GOT3 (cell line): ENCODE measurements at places on chromosomes 12 and 14.

DNA sequence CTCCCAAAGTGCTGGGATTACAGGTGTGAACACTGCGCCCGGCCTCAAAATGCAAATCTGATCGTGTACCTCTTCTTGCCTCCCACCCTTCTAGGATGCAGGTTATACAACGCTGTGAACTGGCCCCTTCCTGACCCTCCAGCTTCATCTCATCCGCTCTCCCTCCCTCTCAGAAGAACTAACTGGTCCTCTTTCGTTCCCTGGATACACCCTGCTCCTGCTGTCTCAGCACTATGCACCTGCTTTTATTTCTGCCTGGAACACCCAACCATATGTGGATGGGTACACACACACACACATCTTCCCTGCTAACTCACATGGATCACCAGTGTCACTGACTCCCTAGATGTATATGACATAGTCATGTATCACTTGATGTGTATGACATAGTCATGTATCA, 56.1 kb upstream of the VASH1 start:
- DNase-seq: no peak

- DNase-seq: no peak
Measured at GRCh38 chr14:80264702-80265101, 53.4 kb upstream of the DIO2 start.

GRCh38 chr12:54262403-54262925, 17.5 kb downstream of the CBX5 start:
- no peak for DNase-seq

DNA sequence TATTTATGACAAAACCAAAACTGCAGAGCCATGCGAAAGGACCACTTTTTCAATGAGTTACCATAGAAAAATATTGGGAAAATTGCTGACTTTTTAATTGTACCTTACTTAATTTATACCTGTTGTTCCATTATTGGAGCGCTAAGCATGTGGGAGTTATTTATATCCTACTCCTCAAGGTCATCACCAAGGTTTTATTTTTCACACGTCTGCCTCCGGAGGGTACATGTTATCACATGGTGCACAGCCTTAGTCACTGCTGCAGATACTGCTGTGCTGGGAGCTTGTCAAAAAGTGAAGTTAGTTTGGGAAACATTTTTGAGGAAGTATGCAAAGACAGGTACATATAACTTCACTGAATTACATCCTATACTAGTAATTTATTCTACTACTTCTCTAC, 1444.3 kb downstream of the AACS start:
- no peak for DNase-seq

- no peak for DNase-seq
Measured at GRCh38 chr12:24854017-24854416, 94.9 kb downstream of the BCAT1 start.

GRCh38 chr14:64611358-64612020, 61.7 kb downstream of the PPP1R36 start:
- no peak for DNase-seq

- DNase-seq: no peak
Measured at GRCh38 chr14:103301512-103302354, 32.3 kb upstream of the EIF5 start.

GRCh38 chr12:113386866-113387566, 16.7 kb downstream of the SDS start:
- no peak for DNase-seq
